ENCODE measurements at places on chromosomes 13 and 19. TPM values are rescaled to one million over a fixed set of nuclear protein-coding genes. Genes with fewer than 3 reads are reported as not detected.

DNA sequence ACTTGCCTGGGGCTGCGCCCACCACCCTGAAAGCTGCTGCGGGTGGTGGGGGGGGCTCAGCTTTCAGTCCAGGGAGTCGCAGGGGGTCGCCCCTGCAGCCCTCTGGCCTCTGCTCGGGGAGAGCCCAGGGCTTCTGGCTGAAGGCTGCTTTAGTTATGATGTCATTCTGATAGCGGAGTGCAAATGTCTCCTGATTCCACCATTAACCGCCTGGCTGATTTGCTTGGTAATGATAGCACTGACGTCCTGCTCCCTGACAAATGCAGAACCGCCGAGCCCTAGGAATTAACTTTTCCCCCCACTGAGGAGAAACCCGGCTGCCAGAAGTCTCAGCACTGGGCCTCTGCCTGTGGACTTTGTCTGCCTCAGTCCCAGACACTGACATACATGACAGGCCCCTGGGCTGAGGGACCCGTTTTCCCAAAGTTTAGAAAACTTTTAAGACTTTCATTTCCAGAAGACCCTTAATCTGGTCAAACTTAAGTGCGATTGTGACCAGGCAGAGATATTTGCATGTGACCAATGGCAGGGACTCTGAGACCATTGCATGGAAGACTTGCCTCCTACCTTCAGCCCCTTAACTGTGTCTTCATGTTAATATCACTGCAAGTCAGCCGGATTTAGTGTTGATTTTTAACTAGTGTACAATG, 142.5 kb upstream of the ZNF536 start:
- peaks cover 19% of the 10 kb centered on the region for H3K4me1 ChIP-seq
- H3K36me3 ChIP-seq: no peaks in the 10 kb centered on the region
- no peak for DNase-seq
- H3K27ac ChIP-seq: no peak overlapping the region
- H3K4me3 ChIP-seq: no peak overlapping the region
- H3K27me3 ChIP-seq: peaks cover 56% of the 10 kb centered on the region

The TPTE2 gene
- not detected for total RNA-seq

- H3K4me3 ChIP-seq: no peak overlapping the region
- H3K27ac ChIP-seq: no peak overlapping the region
- peaks cover 59% of the 10 kb centered on the region for H3K36me3 ChIP-seq
- DNase-seq: no peak
- no peaks in the 10 kb centered on the region for H3K4me1 ChIP-seq
These were observed 12.8 kb downstream of the ZNF439 start for GRCh38 chr19:11861301-11861700.

DNA sequence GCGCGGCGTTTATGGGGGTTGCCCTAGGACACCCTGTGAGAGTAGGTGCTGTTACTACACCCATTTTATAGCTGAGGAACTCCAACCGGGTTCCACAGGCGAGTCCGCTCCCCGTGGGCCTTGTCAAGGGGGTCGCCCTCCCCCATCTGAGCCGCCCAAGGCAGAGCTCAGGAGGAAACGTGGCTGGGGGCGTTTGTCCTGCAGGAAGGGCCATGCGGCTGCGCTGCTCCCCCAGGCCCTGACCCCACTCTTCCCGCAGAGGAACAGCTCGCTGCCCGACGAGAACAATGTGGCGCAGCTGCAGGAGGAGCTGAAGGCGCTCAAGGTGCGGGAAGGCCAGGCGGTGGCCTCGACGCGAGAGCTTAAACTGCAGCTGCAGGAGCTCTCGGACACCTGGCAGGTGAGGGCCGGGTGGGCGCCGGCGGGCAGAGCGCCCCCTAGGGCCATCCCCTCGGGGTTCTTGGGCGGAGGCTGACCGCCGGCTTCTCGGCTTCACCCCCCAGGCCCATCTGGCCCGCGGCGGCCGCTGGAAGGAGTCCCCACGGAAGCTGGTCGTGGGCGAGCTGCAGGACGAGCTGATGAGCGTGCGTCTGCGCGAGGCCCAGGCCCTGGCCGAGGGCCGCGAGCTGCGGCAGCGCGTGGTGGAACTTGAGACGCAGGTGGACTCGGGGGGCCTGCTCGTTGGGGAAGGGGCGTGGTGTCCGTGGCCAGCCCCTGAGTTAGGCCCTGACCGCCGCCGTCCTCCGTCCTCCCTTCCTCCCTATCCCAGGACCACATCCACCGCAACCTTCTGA, 12.4 kb downstream of the PRR36 start:
- H3K27me3 ChIP-seq: peaks cover 20% of the 10 kb centered on the region
- H3K4me1 ChIP-seq: peaks cover 7% of the 10 kb centered on the region
- H3K36me3 ChIP-seq: no peaks in the 10 kb centered on the region
- no peak for DNase-seq
- H3K4me3 ChIP-seq: peak overlapping the region; percentile 26

DNA sequence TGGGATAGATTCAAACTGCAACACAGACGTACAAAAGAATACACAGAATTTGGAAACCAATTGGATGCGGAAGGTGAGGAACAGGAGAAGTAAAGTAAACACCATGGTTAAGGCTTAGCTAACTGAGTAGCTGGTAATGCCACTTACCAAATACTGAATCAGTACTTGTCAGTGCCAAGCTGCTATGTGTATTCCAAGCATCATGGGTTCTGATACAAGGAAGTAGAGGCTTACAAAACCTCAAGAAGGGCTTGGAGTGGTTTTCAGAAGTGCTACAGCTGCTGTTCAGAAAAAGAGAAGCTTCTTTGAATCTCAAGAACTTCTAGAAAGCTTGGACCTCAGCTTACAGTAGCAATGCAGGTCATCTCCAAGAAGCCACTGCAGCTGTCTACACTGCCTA, 35.9 kb upstream of the DCT start:
- H3K27ac ChIP-seq: no peak overlapping the region
- no peaks in the 10 kb centered on the region for H3K36me3 ChIP-seq
- H3K27me3 ChIP-seq: no peaks in the 10 kb centered on the region
- H3K4me3 ChIP-seq: no peak overlapping the region
- DNase-seq: no peak

DNA sequence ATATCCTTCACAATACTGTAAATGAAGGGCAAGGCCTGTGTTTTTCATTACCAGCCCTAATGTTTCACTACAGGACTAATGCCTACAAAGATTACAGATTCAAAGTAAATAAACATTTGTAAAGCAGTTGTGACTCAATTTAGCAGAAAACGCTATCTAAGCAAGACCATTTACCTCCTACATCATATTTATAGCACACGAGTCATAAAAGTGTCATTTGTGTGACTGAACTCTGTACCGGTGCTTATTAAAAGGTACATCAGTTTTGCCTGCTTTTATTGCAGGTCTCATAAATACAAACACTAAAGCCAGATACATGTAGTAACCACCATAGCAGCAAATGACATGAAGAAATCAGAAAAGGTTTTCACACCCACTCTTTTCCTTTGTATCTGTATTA, 61.5 kb upstream of the SLC15A1 start:
- peaks cover 22% of the 10 kb centered on the region for H3K36me3 ChIP-seq
- no peak for DNase-seq
- no peaks in the 10 kb centered on the region for H3K27me3 ChIP-seq
- H3K27ac ChIP-seq: no peak overlapping the region

GRCh38 chr19:38769635-38770211, 3.6 kb downstream of the LGALS7 start:
- H3K36me3 ChIP-seq: no peaks in the 10 kb centered on the region
- H3K27ac ChIP-seq: peak overlapping the region; percentile 63
- H3K4me1 ChIP-seq: peaks cover 4% of the 10 kb centered on the region
- peak; percentile 86 for DNase-seq
- peak overlapping the region; percentile 64 for H3K4me3 ChIP-seq

DNA sequence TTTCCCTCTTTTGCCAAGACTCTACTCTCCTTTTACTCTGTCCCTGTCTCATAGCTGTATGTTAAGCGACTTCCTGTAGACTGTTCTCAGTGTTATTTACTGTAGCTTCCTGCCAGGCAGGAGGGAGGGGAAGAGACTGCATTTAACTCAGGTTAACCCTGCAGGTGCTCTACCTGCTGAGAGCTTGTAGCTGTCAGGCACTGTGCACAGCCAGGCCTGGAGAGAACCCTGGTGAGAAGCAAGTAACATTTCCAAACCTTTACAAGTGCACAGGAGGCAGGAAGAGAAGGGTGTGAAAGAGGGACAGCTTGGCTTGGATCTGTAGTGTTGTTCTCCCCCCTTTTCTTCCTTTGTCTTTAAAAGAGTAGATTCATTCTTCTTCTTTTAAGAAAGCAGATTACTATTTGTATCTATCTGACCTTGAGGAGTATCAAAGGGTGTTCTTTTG, 167.1 kb downstream of the LMO7 start:
- H3K4me1 ChIP-seq: peaks cover 46% of the 10 kb centered on the region
- no peak overlapping the region for H3K27ac ChIP-seq
- H3K27me3 ChIP-seq: no peaks in the 10 kb centered on the region
- H3K4me3 ChIP-seq: no peak overlapping the region

Measured in activated T-helper 2 cell treated with anti-CD3 and anti-CD28 coated beads, Interferon-gamma antibody, Interleukin-2, Interleukin-4, amounts not matched to agents 10 μg/mL and 5 μg/mL and 100 μg/mL, durations not matched to agents 14 hours and 24 hours and 36 hours (primary cell).